ENCODE measurements at places on chromosomes 2 and 18.

DNA sequence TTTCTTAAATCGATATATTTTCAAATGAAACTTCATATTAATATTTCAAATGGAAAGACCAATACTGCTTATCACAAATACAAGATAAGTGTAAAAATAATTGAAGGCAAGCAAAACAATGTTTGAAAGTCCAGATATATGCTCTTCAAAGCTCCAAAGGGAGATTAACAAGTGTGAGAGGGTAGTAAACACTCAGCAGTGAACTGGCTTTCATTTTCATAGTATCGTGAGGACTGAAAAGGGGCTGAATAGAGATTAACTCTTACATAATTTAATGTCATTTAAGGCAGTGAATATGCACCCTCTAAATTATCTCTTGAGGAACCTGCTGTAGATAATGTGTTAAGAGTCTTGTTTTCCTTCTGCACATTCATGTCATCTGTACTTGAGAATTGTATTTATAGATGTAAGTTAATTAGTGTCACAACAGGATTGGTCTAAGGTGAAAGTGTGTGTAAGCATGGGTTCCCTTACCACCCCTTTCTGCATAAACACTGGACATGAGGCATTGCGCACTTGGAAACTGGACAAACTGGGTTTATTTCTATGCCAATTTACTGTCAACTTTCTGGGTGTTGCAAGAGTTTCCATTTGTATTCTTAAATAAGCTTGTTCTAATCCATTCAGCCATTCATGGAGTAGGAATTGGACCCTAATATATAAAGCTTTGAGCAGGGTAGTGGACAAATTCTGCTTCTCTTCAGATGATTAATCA, 76.7 kb upstream of the SESTD1 start:
- DNase-seq = no peak

- no peak for DNase-seq
These were observed 36.5 kb downstream of the GALM start for GRCh38 chr2:38702413-38702812.

- no peak for DNase-seq
These were observed 86.4 kb downstream of the XRCC5 start for GRCh38 chr2:216195565-216196029.

GRCh38 chr2:208047840-208048239, 22.5 kb upstream of the PLEKHM3 start:
- DNase-seq = no peak

DNA sequence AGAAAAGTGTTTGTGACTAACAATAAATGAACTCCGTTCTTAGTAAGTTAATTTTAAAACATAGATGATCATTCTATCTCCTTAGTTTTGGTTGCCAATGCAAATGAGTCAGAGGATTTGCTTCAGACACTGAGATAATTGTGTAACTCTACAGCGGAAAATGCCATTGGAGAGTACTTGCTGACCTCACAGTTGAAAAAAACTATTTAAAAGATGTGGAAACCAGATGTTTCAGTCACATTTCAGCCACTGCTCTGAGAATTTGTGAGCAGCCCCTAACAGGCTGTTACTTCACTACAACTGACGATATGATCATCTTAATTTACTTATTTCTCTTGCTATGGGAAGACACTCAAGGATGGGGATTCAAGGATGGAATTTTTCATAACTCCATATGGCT, at the start of gene TNFAIP6:
TNFAIP6 (plus strand) TSS at position 234 of the 400 bp plus-strand sequence; CDS start at position 309, 75 bp downstream.
- DNase-seq = no peak

- DNase-seq = no peak
These were observed 51.7 kb upstream of the DAPL1 start for GRCh38 chr2:158743466-158743865.

DNA sequence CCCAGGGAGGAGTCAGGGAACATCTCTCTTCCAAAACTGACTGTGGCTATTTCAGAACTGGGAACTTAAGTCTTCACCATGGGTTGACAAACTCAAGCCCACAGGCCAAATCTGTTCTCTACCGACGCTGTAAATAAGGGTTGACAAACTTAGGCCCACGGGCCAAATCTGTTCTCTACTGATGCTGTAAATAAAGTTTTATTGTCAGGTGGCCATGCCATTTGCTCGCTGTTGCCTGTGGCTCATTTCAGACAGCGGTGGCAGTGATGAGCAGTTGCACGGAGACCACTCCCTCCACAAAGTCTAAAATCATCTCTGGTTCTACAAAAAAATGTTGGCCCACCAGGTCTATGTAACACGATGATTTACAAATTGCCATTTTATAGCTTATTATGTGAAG, 160.9 kb downstream of the MYT1L start:
- no peak for DNase-seq

DNA sequence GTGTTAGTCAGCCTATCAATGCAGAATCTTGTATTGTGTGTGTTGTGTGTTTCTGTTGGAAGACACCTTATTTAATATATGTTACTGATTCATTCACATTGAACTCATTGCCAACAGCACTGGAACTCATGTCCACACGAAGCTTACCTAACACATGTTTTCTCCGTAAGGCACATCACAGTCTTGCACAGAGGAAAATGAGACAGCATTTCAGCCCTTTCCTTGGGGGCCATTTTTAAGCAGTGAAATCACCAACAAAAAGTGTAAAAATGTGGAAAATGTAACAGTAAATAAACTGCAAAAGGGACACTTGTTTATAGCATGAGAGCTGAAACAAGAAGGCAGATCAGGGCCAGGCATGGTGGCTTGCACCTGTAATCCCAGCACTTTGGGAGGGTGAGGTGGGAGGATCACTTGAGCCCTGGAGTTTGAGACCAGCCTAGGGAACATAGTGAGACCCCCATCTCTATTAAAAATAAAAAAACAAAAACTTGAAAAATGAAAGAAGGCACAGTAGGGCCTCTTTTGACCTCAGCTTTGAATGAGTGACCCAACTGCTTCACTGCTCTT, 306.0 kb downstream of the MYCN start:
- DNase-seq = no peak

DNA sequence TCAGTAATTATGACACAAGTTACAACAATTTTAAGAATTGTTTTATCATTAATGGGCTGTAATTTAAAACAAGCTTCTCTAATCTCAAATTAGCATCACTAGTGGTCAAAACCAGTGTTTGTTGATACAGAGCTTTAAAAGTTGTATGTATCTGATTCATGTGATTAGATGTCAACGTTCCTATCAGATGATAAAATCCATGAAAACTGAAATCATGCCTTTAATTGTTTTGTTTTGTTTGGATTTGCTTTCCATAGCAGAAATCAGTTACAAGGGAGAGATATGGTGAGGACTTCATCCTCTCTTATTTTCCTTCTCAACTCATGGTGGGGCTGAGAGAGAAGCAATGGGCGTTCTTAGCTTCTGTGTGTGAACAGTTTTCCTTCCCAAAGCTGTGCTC, 469.6 kb downstream of the PID1 start:
- no peak for DNase-seq

DNA sequence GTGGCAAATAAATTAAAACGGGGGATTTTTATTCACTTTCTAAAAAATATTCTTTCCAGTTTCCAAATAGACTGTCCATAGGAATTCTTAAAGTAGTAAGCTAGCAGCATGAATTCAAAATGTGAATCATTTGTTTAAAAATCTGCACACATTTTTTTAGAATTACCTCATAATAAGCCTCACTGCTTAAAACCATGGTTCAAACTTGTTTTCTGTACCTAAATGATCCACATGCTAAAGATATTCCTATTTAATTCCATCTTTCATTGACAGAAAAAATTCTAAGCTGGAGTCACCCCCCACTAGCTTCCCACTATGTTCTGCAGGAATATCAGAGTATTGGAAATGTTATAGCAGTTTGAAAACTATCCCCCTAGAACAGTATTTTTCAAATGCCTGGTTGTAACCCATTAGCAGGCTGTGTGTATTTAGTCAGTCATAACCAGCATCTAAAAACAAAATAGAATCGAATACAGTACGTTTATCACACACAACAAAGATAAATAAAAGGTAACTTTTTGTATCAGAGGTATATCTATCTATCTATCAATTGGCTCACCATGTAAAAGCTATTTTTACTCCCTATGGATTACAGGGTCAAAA, 11.2 kb upstream of the IKZF2 start:
- no peak for DNase-seq

DNA sequence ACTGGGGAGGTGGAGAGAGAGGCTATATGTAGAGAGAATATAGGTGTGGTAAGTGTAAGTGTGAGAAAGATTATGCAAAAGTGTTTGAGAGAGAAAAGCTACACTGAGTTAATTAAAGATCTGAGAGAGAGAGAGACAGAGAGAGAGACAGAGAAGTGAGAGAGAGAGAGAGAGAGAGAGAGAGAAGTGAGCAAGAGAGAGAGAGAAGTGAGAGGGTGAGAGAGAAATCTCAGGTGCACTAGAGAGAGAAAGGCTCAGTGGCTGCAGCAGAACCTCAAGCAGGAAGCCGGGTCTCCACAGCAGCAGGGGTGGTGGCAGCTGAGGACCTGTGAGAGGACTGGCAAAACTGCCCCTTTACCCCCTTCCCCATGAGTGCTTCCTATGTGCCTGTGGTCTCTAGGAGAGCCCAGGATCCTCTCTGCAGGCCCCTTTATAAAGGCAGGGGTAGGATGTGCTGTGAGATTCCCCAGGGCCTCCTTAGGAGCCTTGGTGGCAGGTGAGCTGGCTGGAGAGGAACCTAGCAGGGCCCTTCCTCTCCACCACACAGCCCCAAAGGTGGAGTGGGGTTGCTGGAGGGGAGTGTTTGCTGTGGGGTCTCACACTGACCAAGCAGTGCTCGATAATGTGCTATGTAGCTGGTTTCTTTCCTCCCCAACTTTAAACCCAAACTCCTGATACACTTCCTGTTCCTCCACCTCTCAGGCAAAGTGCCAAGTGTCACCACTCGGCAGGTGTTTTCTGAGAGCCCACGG, 52.6 kb downstream of the SLC4A5 start:
- DNase-seq = no peak

DNA sequence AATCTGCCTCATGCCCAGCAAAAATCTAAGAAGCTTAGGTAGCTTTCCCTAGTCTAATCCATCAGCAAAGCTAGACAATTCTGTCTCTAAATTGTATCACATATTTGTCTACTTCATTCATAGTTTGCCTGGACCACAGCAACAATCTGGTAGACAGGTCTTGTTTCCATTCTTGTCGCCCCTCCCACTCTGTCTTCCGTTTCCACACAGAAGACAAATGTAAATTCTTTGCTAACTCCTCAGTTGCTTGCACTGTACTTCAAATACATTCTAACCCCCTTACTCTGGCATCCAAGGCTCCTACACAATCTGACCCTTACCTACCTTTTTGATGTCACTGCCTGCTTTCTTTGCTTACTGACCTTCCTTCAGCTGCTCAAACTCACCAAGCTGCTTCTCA, 40.1 kb downstream of the THUMPD2 start:
- no peak for DNase-seq

DNA sequence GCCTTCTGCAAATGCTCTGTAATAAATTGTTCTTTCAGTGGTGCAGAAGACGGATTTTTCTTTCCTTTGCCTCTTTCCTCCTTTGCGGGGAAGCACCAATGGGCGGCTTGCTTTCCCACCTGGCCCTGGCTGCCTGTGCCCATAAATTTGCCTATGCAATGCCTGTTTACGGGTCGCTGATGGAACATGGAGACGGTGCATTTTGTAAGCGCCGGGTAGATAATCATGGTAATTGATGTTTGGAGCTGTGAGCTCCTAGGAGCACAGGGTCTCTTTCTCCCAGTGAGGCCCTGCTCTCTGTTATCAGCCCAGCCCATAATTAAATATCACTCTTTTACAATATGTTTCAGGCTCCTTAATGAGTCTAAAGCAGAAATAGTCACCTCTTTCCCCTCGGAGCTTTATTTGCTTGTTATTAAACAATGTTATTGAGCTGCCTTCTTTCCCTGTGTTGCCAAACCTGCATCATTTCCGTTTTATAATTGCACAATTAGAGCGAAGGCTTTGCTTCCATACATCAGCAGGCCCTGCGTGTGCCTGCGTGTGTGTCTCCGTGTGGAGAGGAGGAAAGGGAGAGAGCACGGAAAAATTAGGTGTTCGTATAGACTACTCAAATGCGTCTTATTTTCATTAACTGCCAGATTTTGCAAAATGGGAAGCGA, 437.4 kb upstream of the POU3F3 start:
- DNase-seq = no peak

GRCh38 chr2:238338710-238339394, 18.5 kb downstream of the TRAF3IP1 start:
- no peak for DNase-seq

DNA sequence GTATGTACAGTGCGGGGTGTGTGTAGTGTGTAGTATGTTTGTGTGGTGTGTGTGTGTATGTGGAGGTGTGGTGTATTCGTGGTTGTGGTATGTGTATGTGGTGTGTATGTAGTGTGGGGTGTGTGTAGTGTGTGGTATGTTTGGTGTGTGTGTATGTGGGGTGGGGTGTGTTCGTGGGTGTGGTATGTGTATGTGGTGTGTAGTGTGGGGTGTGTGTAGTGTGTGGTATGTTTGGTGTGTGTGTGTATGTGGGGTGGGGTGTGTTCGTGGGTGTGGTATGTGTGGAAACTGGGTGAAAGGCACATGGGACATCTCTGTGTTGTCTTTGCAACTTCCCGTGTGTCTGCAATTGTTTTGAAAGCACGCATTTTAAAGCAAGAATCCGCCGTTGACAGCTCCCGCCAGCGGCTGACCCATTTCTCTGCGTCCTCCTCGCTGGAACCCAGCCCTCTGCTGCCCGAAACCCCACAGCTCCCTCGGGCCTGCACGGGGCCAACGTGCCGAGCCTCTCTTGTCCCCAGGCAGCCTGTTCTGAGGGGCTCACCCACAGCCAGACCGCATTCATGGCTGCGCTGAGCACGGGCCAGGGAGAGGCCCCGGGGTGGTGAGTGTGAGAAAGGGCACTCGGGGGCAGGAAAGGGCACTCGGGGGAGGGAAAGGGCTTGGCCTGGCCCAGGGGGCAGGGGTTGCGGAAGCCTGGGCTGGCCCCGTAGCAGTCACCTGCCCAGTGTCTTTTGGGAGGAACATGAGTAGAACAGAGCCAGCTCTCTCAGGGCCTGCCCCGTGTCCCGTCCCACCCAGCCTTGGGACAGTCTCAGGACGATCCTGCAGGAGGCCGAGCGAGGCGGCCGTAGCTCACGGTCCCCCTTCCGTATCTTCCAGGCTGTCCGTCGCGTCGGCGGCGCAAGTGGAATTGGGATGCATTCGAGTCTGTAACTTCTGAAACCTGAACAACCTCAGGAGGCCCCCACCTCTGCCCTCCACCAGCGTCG, 61.4 kb downstream of the TWIST2 start:
- DNase-seq = no peak

DNA sequence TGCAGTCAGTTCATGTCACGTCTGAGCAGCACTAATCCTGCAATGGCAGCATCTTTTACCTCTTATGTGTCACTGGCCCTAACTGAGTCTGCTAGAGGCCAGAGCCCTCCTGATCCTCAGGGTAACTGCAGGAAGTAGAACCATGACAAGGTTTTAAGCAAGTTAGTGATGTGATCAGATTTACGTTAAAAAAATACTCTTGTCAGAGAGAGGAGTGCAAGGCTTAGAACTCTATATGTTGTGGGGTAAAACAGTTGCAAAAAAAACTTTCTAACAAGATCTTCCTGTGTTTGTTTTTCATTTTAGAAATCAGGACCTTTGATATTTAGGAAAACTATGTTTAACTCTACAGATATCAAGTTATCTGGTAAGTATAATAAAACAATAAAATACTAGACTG, 4.6 kb downstream of the TMEM87B start:
- no peak for DNase-seq
